ENCODE measurements at places on chromosomes 16 and 17.
A peak's percentile ranks its signal among the peaks of the same experiment; 100 is the strongest.

DNA sequence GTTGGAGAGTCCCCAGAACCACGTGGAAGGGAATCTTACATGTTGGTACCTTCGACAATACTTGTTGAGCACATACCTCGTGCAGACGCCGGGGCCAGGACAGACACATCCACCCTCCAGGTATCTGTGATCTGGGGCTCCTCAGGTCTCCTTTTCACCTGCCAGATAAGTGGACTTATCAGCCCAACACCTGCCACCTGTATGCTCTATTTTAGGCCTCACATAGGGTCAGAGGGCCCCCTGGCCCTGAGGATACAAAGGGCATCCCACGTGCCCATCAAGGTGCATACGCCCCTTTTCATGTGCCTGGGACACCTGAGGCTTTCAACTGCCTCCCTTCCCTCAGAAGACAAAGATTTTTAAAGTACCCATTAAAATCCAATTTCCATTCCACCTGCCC, 212.7 kb downstream of the MRTFB start:
- DNase-seq = no peak

DNA sequence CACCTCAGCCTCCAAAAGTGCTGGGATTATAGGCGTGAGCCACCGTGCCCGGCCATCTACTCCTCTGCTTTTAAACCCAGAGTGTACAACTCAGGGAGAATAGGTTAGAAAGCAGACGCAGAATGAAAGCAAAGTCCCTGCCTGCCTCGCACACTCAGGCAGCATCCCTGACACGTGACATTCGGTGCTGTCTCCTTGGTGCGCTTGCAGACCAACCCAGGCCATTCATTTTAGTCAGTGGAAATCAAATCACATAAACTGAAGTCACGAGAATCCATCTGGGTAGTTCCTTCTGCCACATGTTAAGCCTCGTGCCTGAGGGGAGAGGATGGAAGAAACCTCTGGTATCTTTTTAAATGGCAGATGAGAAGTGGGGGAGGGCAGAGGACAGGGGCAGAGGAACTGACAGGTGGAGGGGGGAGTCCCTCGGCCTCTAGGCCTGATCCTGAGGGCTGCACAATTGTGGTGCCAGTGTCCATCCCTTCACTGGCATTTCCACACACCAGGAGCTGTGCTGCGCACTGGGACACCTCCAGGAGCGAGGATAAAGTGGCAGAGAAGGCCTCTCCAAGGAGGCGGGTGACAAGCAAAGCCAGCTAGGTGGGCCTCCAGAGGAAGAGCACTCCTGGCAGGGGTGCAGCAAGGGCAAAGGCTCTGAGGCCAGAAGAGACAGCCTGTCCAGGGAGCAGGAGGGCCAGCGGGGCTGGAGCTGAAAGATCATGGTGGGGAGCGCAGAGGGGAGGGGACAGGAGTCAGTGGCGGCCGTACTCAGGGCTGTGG, 196.3 kb downstream of the KATNIP start:
- no peak for DNase-seq

GRCh38 chr16:21565861-21566669, 33.3 kb upstream of the METTL9 start:
- no peak for DNase-seq

DNA sequence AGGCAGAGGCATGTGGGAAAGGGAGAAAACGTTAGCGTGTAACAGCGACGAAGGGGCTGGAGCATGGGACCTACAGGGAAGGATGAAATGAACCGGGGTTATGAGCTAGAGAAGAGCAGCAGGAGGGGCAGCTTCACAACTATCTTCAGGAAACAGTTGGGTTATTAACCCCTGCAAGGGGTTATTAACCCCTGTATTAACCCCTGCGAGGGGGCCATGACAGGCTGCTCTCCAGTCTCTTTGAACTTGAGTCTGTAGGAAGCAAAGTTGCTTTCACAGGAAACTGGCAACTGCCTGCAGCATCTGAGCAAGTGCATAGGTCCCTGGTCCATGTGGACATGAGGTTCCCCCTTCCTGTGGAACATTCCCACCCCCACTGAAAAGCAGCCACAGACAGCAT, 119.2 kb upstream of the CRHR1 start:
- no peak for DNase-seq

- no peak for DNase-seq
Measured at GRCh38 chr17:62745806-62746205, 62.3 kb downstream of the MARCHF10 start.

DNA sequence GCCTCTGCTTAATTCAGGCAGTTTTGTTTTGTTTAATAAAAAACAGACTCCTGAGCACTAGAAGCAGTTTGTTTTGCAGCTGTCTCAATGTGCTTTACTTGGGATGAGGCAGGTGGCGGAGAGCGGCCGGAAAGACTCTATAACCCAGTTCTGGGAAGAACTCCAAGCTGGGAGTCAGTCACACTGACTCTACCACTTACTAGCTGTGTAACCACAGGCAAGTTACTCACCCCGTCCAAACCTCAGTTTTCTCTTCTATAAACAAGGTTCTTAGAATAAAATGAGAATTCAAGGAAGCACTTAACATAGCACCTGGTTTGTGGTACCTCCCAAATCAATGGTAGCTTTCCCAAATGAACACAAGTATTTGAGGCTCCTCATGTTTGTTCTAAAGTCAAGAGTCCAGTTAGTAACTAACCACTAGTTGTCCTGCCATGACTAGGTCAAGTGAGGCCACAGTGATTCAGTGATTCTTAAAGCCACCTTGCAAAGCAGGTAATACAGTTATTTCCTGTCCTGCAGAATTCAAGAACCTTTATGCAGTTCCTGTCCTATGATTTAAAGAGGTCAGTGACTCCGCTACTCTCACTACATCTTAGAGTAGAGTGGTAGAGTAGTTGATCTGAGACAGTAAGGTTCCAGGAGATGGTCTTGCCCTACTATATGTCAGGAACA, 2.7 kb downstream of the TXNDC17 start:
- no peak for DNase-seq

DNA sequence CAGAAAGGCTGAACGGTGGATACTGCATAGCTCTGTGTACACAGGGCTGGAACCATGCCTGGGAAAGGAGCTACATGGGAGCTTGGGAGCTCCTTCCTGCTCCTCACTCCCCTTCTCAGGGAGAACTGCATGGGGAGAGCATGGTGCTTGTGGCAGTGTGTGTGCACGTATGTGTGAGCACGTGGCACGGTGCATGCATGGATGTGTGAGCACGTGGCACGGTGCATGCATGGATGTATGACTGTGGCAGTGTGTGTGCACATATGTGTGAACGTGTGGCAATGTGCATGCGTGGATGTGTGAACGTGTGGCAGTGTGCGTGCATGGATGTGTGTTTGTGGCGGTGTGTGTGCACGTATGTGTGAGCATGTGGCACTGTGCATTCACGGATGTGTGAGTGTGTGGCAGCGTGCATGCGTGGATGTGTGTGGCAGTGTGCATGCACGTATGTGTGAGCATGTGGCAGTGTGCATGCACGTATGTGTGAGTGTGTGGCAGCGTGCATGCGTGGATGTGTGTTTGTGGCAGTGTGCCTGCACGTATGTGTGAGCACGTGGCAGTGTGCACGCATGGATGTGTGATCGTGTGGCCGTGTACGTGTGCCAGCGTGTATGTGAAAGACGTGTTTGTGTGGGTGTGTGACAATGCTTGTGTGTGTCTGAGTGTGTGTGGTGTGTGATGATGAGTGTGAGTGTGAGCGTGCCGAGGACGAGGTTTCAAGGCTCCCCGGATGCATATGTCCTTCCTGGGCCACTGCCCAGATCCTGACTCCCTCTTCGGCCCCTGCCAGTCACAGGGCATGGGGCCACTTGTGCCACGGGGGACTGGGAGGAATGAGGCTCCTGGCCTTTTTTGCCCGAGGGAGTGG, 52.4 kb upstream of the JPH3 start:
- DNase-seq = no peak

DNA sequence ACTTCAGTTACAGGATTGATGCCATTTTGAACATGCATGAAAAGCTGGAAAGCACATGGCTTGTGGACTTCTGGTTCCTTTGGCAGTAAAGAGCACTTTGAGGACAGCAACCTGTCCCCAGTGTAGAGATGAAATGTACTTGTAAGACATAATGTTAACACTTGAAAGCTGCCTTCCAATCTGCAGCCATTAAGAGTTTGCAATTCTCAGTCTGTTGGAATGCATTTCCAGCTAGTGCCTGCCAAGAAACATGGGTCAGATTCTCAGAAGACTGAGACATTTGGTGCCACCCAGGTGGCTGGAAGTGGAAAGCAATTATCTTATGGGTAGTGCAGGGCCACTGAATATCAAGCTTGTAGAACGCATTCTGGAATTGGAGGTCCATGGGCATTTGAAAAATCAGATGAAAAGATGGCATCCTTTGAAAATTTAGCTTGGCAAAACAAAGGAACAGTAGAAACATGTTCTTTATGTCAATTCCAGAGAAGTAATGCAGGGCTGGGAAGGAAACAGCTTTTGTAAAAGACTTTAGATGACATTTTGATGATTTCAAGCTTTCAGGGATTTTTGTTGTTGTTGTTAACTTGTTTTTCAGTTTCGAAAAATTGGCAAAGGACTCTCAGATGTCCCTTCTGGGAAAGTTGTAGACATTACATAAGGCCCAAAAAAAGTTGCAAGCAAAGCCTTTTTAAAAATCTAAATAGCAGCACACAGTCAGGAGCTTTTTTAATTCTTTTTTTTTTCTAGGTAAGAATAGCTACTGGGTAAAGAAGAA, 147.0 kb downstream of the ABCA8 start:
- no peak for DNase-seq

- peak; percentile 2 for DNase-seq
Measured at GRCh38 chr16:64051824-64052223, 1070.0 kb downstream of the CDH11 start.

DNA sequence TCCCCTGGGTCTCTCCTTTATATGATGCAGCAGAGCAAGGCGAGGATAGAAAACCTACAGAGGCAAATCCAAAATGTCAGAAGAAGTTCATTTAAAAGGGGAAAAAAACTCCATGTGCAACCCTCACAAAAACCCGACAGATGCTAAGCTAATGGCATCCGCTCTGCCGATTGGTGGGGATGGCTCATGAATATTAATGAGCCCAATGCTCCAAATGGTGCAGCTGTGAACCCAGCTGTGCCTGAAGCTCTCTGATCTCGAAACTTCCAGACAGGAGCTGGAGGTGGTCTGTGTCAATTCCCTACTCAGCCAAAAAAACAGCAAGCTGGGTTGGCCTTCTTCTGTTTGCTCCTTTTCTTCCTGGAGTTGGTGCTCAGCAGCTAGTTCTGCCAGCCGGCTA, 15.5 kb downstream of the SNX11 start:
- DNase-seq = no peak

DNA sequence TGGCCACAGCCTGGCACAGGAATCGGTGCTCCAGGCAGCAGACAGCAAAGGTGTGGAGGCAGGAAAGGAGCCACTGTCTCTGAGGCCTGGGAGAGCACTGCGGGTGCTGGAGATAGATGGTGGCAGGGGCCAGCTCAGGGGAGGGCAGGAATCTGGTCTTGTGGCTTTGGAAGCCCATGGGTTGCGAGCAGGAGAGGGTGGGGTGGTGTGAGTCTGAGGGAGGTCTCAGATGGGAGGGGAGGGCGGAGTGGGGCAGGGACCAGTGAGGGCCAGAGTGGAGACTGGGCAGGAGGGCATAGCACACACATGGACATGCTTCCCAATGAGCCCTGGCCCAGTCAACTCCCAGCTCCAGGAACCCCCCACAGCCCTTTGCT, 70.1 kb downstream of the SREBF1 start:
- DNase-seq = no peak

- no peak for DNase-seq
Measured at GRCh38 chr16:22316411-22316811, 19.2 kb downstream of the POLR3E start.

DNA sequence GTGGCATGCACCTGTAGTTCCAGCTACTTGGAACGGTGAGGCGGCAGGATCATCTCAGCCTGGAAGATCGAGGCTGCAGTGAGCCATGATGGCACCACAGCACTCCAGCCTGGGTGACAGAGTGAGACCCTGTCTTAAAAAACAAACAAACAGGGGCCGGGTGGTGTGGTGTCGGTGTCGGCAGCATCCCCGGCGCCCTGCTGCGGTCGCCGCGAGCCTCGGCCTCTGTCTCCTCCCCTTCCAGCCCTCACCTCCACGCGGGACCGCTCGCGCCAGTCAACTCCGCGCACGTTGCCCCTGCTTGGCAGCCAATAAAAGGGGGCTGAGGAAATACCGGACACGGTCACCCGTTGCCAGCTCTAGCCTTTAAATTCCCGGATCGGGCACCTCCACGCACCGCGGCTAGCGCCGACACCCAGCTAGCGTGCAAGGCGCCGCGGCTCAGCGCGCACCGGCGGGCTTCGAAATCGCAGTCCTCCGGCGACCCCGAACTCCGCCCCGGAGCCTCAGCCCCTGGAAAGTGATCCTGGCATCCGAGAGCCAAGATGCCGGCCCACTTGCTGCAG, 204.7 kb downstream of the CDRT15L2 start:
- no peak for DNase-seq

- no peak for DNase-seq
Measured at GRCh38 chr16:14364386-14365199, 265.5 kb downstream of the PARN start.

- peak; percentile 52 for DNase-seq
Measured at GRCh38 chr17:74042744-74043486, 160.6 kb upstream of the RPL38 start.

DNA sequence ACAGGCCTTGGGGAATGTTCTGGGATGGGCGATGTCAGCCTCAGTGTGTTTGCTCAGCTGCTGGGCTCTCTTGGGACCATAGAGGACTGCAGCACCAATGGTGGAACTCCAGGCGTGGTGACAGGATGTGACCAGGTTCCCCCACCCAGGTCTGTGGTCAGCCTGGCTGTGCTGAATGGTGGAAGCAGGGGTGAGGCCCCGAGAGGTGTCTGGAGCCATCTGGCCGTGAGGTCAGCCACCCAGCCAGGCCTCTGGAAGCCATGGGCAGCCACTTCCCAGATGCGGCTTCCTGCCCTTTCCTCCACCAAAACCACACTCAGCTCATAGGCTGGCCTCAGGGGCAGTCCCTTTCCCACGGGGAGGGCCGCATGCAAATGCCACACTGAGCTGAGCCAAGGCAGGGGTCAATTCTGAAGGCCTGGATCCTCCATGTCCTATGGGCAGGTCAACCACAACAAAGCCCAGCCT, 7.8 kb upstream of the MAPK7 start:
- DNase-seq = no peak

GRCh38 chr17:61579961-61580360, 11.1 kb downstream of the NACA2 start:
- peak; percentile 47 for DNase-seq

- no peak for DNase-seq
Measured at GRCh38 chr17:61343576-61343975, 56.1 kb upstream of the TBX2 start.

GRCh38 chr17:76307299-76307965, 644 bp downstream of the QRICH2 start:
- no peak for DNase-seq

GRCh38 chr16:1330260-1330914, 3.1 kb upstream of the BAIAP3 start:
- no peak for DNase-seq

GRCh38 chr17:39688475-39688835, 598 bp upstream of the PGAP3 start:
- no peak for DNase-seq

GRCh38 chr17:30433514-30433913, 43.7 kb upstream of the GOSR1 start:
- DNase-seq = peak; percentile 69

DNA sequence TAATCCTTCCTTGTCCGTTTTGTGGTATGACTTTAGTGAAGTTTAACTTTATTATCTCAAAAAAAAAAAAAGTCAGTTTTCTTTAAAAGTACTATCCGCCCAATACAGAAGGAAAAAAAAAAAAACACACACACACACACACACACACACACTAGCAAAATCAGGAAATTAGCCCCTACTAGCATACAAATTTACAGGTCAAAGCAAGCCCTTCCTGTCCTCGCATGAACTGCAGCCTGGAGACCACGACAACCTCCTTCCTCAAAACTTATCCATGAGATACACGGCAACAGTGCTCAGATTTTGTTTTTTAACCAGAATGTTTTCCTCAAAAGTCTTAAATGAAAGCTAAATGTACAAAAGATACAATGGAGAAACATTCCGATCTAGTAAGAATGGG, 16.2 kb downstream of the NCOR1 start:
- DNase-seq = no peak
